NCI-H1092 treated with DMSO at 0.1 percent for 48 hours (cell line): ENCODE measurements at places on chromosomes 1 and 21.

GRCh38 chr1:51535006-51535592 is 16.0 kb upstream of the EPS15 start:
- DNase-seq, result no peak

GRCh38 chr1:116769561-116769977 is 15.3 kb downstream of the CD2 start:
- no peak for DNase-seq

DNA sequence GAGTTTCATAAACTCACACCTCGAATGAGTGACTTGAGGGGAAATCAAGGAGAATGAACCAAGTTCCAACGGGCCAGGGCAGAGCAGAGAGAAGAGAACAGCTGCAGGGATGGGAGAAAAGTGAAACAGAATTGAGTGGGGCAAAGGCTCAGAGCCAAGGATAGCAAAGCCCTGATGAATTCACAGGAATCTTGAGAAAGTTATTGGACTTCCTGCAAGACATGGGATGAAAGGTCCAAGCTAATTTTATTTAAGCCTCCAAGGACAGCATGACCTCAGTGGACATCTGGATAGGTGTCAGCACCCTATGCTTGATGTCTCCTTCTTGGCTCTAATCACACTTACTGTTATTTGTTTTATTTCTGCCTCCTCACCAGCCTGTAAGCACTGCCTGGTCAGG is 43.0 kb upstream of the RAVER2 start:
- no peak for DNase-seq

GRCh38 chr1:30783256-30783915 is 25.8 kb upstream of the LAPTM5 start:
- DNase-seq, result no peak

- DNase-seq, result no peak
These were observed 5.3 kb downstream of the CHD1L start for GRCh38 chr1:147247656-147248238.

- DNase-seq, result no peak
These were observed 39.3 kb downstream of the ELK4 start for GRCh38 chr1:205592443-205593003.

- DNase-seq, result peak; percentile 72
These were observed 9.3 kb downstream of the ARL8A start for GRCh38 chr1:202135221-202135721.

- peak; percentile 15 for DNase-seq
These were observed 297.7 kb downstream of the PTPRC start for GRCh38 chr1:198936371-198937083.

DNA sequence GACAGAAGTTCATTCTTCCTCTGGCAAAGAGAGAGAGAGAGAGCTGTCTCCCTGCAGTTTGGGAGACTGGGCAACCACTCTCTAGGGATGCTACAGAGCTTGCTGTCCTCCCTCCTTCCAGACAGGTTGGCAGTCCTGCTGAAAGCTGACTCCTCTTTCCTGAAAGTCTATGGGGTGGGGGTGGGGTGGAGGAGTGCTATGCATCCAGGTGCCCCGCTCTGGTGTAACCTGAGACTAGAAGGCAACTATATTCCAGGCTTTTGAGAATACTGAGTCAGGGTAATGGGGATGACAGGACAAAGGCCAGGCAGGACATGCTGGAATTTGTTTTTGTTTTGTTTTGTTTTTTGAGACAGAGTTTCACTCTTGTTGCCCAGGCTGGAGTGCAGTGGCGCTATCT is 55.4 kb downstream of the OPTC start:
- no peak for DNase-seq

- no peak for DNase-seq
These were observed 663 bp upstream of the GBP6 start for GRCh38 chr1:89363196-89363595.

- DNase-seq, result no peak
These were observed 280.3 kb upstream of the POU3F1 start for GRCh38 chr1:38326856-38327255.

GRCh38 chr1:21251773-21252471 is 38.3 kb downstream of the ECE1 start:
- peak; percentile 30 for DNase-seq

- DNase-seq, result peak; percentile 99
These were observed 28.6 kb upstream of the PLEKHG5 start for GRCh38 chr1:6519935-6520671.

DNA sequence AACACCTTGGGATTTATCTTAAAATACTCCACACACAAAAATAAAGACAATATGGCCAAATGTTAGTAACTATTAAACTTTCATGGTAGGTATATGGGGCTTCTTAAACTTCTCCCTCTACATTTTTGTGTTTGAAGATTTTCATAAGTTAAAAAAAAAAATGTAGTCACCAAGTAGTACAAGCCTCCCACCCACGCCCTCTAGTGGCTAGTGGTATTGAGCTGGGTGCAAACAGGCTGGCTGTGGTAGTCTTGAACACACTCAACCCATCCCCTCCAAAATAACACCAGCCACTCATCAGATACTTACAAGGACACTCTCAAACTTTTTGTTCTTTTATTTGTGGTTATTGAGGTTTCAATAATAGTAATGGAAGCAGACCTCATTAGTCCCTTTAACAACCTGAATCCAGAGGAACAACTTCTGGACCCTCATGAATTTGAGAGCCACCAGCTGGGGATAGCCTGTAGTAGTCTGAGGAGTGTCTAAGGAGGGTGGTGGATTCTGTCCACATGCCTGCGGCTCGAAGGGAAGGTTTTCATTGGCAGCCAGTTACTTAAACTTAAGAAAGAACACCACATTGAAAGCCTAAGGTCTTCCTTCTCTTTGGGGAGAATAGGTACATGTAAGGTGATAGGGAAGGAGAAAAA is 15.6 kb downstream of the RD3 start:
- peak; percentile 50 for DNase-seq

- no peak for DNase-seq
These were observed 35.9 kb upstream of the ZFP69B start for GRCh38 chr1:40414331-40414730.

GRCh38 chr1:93801471-93801870 is 77.5 kb downstream of the DNTTIP2 start:
- no peak for DNase-seq

GRCh38 chr1:39205781-39206464 is 1.4 kb downstream of the MACF1 start:
- no peak for DNase-seq

DNA sequence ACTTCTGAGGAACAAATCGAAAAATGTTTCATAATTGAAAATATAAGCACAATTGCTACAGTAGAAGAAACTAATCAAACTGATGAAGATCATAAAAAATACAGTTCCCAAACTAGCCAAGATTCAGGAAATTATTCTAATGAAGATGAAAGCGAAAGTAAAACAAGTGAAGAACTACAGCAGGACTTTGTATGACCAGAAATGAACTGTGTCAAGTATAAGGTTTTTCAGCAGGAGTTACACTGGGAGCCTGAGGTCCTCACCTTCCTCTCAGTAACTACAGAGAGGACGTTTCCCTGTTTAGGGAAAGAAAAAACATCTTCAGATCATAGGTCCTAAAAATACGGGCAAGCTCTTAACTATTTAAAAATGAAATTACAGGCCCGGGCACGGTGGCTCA is 30.6 kb downstream of the IFNAR1 start:
- no peak for DNase-seq

DNA sequence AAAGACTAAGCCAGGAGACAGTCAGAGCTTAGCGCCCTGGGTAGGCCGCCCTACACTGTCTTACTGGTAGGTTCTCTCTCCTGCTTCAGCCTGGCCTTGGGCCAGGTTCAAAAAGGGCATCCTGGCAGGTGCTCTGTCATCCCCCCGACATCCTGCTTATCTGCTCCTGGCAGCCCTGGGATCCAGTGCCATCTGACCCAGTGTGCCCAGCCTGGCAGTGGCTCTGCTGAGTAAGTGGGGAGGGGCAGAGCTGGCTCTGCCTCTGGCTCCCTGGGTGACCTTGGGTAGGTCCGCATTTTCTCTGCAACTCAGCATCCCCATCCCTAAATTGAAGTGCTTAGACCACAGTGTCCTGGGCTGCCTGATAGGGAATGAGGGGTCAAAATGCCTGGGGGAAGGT is 549.9 kb downstream of the PTPRU start:
- peak; percentile 38 for DNase-seq

- no peak for DNase-seq
These were observed 55.7 kb upstream of the ACADM start for GRCh38 chr1:75668813-75669212.

DNA sequence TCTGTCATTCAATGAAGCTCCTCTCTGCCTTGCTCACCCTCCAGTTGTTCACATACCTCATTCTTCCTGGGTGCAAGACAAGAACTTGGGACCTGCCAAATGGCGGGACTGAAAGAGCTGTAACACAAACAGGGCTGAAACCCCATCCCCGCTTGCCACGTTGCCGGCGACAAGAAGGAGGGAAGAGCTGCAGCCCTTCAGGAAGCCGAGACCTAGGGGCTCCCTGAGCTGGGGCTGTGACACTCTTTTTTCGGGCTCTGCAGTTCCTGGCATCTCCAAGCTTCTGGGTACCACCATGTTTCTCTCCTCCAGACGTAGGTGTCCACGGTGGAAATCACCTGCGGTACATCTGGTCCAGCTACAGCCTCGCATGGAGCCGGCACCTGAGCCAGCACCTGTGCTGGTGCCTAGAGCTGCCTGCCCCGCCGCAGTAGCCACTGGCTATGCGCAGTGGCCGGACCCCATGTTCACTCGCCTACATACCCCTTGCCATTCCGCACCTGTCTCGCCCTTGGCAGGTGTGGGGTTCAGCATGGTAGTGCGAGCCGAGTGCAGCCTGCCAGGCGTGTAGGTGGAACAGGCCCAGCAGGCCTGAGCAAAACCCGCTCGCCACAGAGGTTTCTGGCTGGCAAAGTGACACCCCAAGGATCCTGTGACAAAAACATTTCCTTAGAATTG is 367.0 kb upstream of the NEGR1 start:
- DNase-seq, result no peak

DNA sequence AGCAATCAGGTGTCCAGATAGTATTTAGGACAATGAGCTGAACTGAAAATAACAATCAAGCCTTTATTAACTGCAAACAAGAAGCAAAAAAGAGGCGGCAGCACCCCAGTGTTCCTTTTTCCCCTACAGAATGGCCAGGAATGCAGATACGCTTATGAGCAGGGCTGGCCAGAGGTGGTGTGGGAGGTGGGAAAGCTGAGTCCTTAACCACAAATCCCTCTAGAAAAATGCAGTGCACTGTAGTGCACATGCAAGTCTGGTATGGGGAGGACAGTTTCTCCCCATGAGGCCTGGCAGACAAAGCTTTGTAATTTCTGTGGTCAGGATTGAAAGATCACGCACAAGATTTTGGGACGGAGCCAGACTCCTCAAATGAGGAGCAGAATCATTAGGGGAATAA is 10.7 kb upstream of the IFNAR1 start:
- no peak for DNase-seq

- DNase-seq, result peak; percentile 8
These were observed 199.6 kb downstream of the TRABD2B start for GRCh38 chr1:47797575-47797974.

GRCh38 chr1:225811622-225812487 is 1.9 kb downstream of the EPHX1 start:
- DNase-seq, result peak; percentile 36

GRCh38 chr1:53495633-53496345 is 36.6 kb downstream of the DMRTB1 start:
- no peak for DNase-seq

DNA sequence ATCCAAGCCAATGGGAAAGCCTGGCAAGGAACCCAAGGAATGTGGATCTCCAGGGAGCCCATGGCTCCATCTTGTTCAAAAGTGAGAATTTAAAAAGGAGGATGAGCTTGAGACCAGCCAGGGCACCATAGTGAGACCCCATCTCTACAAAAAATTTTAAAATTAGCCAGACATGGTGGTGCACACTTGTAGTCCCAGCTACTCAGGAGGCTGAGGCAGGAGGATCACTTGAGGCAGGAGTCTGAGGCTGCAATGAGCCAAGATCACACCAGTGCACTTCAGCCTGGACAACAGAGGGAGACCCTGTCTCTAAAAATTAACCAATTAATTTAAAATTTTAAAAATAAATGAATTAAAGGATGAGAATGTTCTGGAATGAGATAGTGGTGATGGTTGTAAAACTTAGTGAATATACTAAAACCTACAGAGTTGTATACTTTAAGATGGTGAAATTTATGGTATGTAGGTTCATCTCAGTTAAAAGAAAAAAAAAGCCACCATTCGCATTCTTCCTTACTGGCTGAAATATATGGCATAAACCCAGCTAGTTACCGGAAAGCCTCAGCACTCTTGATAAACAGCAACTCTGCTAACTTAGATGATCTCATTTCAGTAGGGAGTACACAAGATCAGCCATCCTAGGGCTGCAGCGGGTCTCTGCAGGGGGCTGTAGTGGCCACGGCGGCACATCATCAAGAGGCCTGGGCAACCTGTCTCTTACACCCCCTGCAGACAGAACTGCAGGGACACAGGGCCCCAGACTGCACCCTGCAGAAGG is 48.3 kb upstream of the H6PD start:
- DNase-seq, result no peak

DNA sequence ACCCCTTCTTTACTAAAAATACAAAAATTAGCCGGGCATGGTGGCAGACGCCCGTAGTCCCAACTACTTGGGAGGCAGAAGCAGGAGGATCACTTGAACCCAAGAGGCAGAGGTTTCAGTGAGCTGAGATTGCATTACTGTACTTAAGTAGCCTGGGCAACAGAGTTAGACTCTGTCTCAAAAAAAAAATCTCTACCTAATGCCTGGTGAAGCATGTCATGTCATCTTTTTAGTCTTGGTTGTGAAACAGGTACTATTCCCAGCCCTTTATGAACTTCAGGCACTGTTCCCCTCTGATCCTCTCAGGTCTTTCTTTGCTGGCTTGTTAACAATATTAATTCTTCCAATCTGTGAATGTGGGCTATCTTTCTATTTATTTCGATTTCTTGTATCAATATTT is 22.1 kb downstream of the PRRC2C start:
- DNase-seq, result no peak

- DNase-seq, result no peak
These were observed 109.3 kb downstream of the PAX7 start for GRCh38 chr1:18739897-18740296.

GRCh38 chr21:38984982-38985567 is 179.3 kb downstream of the ETS2 start:
- peak; percentile 60 for DNase-seq
